Stimulated activated CD8-positive, alpha-beta memory T cell treated with anti-CD3 and anti-CD28 coated beads, Interleukin-15, amount 100 ng/mL, for 1 hour (primary cell): ENCODE measurements at places on chromosomes 3 and 15.

DNA sequence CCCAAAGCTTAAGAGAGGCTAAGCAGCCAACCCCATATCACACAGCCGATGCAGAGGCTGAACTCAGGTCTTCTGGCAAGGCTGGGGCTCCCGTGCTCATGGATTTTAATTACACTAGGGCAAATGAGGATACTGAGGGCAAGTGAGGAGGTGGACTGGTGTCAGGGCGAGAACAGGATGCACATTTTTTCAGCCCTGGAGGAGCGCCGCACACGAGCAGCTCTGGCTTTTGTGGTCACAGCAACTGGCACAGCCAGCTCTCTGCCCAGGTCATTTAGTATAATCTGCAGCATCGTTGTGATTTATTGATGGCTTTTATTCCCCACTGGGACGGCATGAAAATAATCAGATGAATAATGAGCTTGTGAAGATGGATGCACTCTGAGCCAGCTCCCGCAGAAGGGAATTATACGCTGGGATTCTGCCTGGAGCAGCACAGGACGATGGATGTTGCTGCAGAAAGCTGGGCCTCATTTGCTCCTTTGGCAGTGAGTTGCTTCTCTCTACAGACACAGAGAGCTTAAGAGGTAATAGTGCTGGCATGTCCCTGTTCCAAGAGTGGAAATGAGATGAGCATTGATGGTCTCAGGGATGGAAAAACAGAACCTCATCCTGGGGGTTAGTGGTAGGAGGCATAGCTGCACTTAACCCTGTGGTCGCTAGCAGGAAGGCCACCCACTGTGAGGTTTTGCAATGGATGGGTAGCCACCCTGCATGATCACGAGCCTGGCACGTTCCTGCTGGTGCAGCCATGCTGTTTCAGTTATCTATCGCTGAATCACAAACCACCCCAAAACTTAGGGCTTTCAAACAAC, 135.4 kb downstream of the UACA start:
- DNase-seq, result no peak

- DNase-seq, result no peak
Measured at GRCh38 chr3:152719264-152719663, 115.7 kb upstream of the P2RY1 start.

- DNase-seq, result no peak
Measured at GRCh38 chr3:30577788-30578187, 28.6 kb upstream of the TGFBR2 start.

- no peak for DNase-seq
Measured at GRCh38 chr3:135915206-135915605, 50.3 kb upstream of the PPP2R3A start.
